ENCODE measurements at places on chromosomes 2 and 18.

- no peak for DNase-seq
Observed at GRCh38 chr2:26617588-26618083, 23.5 kb downstream of the CIB4 start.

DNA sequence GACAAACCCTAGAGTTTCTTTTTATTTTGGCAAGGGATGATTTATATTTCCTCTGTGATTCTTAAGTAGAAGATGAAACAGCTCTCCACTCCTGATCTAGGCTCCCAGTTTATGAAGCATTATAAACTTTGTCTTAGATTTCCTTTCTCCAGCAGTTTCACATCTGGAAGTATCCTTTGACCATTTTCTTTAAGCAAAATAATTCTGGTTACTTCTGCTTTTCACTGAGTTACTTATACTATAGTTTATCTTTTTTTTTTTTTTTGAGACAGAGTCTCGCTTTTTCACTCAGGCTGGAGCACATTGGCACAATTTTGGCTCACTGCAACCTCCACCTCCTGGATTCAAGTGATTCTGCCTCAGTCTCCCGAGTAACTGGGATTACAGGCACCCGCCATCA, 45.5 kb downstream of the KCMF1 start:
- DNase-seq: no peak

DNA sequence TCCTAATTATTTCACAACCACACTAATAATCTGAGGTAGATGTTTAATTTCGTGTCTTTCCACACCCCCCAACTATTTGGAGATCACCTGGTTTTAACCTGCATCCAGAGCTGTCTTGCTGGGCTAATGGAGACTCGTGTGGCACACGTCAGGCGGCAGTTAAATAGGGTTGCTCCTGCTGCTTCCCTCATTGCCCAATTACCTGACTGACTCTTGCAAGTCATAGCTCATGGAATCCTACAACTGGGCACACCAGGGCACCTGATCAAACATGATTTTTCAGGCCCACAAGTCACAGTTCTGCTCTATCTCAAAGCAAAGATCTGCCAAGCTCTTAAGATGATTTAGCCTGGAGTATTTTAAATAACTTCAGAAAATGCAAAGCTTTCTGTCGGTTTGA, 1430.4 kb upstream of the ACVR2A start:
- no peak for DNase-seq

DNA sequence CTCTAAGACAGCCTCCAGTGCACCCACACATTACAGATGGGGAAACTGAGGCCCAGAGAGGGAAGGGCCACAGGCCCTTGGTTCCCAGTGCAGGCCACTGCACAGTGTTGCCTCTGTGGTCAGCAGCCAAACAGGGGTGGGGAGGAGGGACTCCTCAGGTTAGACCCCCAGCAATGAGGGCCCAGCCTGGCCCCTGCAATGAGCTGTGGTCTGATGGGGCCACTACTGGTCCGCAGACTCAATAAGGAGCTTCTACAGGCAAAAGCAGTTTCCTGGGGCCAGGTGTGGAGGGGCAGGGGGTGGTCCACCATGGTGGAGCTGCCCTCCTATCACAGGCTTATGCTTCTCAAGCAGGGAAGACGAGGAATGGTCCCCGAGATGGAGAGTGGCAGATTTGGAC, 87.6 kb downstream of the HS1BP3 start:
- no peak for DNase-seq

DNA sequence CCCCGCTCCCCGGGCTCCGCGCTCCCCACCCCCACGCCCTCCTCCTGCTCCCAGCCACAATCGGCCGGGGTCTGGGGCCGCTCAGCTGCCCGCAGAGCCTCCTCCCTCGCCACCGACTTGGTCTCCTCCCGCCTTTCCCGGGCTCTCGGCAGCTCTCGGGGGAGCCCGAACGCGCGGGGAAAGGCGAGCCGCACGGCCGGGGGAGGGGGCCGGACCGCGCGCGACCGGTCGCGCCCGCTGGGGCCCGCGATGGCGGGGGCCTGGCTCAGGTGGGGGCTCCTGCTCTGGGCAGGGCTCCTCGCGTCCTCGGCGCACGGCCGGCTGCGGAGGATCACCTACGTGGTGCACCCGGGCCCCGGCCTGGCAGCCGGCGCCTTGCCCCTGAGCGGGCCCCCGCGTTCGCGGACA, 327 bp downstream of the LTBP1 start:
- DNase-seq: no peak

- DNase-seq: no peak
Observed at GRCh38 chr18:56112984-56113383, 525.0 kb upstream of the TCF4 start.

DNA sequence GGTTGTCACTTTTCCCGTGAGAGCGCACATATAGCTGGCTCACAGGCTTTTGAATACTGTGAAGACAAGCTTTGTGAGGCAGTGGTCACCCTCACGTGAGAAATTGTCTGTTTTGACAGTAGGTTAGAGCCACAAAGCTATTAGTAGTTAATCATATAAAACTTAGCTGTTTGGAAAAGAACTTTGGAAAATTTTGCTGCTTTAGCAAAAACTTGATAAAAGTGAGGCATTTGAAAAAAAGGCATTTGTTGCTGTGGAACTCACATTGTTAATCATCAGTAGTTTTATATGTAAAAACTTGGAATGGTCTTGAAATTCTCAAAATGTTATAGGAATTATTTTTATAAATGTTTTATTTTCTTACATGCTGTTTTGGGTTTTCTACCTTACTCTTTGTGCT, 22.3 kb downstream of the C2orf74 start:
- no peak for DNase-seq

DNA sequence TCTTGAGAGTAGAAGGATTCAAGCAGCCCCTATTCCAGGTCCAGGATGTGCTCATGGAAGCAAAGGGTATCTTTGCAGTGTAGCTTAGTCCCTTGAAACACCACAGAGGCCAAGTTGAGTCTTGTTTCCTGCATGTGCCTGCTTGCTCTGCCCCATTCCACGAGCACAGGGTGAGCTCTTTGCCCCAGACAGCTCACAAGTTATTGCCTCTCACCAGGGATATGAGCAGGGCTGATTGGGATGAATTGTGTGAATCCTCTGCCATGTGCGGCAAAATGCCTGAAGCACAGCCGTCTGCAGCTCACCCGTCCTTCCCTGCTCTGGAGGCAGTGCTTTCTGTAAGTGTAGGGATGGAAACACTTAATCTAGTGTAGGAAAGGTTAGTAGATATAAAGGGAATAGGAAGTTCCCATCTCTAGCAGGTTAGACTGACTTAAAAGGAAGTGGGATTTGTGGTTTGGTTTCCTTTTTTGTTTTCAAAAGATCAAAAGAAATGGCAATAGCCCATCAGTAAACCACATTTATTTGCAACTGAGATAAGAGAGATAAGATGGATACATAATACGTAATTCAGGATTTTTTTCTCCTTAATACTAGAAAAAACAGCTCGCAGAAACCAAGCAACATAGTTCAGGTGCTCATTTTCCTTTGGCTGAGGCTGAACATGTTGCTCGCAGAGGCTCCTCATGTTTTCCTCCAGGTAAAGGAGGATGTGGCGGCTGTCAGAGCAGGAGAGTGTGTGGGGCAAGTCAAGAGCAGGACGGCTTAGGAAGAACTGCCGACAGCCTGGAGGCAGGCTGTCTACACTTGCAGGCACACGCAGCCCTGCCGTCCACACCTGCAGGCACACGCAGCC, 41.4 kb downstream of the TMEM182 start:
- DNase-seq: no peak

DNA sequence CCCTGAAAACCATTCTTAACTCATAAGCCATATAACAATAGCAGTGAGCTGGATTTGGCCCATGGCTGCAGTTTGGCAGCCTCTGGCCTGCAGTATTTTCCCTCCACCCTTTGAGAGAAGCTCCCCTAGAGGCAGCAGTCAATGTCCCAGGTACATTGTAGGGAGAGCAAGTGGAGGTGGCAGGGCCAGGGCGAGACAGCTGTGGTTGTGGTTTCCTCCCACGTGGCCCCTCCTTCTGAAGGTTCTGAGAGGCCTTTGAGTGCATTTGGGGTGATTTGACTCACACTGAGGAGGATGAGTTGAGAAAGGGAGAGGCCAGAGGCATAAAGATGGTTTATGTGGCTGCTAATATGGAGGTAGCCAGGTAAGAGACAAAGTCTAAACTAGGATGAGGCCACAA, 45.5 kb upstream of the LDAH start:
- DNase-seq: no peak

All from iPS DF 19.7 (cell line).